ENCODE measurements at places on chromosomes 2 and 18.

- no peak for DNase-seq
These were observed 583.4 kb downstream of the ZEB2 start for GRCh38 chr2:143936538-143936847.

GRCh38 chr2:40367032-40367431 is 84.9 kb downstream of the SLC8A1 start:
- DNase-seq, result no peak

DNA sequence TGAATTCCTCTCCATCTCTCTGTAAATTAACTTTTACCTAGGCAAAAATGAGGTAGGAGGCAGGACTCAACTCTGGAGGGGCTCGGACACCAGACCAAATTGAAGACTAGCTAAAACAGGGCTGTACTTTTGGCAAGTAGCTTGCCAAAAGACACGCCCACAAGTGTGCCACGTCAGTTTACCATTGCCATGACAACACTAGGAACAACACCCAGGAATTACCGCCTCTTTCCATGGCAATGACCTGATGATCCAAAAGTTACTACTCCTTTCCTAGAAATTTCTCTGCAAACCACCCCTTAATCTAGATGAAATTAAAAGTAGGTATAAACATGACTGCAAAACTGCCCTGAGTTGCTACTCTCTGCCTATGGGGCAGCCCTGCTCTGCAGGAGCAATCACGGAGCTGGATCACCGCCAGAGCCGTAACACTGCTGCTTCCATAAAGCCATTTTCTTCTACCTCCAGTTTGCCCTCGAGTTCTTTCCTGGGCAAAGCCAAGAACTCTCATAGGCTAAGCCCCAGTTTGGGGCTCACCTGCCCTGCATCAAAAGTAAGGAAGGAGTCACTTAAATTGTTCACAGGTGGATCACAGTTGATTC is 66.0 kb upstream of the FAM136A start:
- DNase-seq, result no peak

- no peak for DNase-seq
These were observed 678.9 kb upstream of the CELF4 start for GRCh38 chr18:38244480-38244879.
